ENCODE measurements at places on chromosomes 7 and 10. TPM values are rescaled to one million over a fixed set of nuclear protein-coding genes. Genes with fewer than 3 reads are reported as not detected.
A peak's percentile ranks its signal among the peaks of the same experiment; 100 is the strongest.

GRCh38 chr10:124992462-124993344 is 50.8 kb downstream of the ZRANB1 start:
- peak; percentile 36 for DNase-seq

The CHAT gene
- total RNA-seq, result not detected

The ABCA13 gene
- total RNA-seq, result 0.07 TPM

The RPEL1 gene
- total RNA-seq, result not detected

DNA sequence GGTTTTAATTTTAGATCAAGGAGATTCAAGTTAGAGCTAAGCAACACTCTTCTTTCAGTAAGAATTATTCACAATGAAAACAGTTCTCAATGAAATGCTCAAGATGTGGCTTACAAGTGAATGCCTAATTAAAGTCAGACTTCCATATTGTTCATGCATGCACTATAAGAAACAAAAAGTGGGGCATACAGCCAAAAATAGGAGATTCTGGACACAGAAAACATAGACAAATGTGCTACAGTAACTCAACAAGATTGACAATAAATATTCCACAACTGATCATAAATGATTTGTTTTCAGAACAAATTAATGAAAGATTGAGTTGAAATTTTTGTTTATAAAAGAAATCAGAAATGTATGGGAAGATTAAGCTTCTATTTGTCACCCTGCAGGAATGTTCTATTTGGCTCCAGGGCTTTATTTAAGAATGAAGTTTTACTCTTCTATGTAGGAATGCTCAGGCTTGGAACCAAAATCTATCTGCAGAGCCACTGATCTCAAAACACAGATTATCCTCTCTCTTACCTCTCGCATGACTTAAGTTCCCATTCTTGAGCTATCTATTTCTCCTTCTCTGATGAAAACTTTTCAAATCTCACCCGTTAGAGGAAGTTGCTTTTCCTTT is 89.0 kb upstream of the PIP4K2A start:
- no peak for DNase-seq

The PCDH15 gene
- not detected for total RNA-seq

GRCh38 chr7:55774327-55775050 is 88.1 kb downstream of the SEPTIN14 start:
- no peak for DNase-seq

DNA sequence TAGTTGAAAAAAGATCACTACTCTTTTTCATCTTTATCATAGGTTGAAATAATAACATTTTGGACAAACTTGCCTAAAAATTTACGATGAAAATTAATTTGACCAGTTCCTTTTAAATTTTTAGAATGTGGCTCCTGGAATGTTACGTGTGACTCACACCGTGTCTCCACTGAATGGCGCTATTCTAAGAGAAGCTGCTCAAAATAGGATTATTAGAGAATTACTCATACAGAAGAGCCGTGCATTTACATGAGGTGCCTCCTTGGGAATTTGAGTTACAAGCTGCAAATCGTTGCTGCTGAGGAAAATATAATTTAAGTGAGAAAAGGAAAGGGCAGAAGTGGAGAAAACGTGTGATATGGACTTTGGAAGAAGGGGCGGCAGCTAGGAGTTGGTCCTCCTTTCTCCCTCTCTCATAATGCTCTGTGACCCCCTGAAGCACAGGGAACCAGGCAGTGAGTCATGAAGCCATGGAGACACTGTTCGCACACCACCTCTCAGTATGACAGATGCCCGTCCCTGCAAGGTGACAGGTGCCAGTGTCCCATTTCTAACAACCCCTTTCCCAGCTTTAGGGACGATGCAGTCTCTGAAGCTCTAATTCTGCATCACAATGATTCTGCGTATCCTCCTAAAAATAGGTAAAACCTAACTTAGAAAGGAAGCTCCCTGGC is 323.2 kb upstream of the COBL start:
- DNase-seq, result no peak

DNA sequence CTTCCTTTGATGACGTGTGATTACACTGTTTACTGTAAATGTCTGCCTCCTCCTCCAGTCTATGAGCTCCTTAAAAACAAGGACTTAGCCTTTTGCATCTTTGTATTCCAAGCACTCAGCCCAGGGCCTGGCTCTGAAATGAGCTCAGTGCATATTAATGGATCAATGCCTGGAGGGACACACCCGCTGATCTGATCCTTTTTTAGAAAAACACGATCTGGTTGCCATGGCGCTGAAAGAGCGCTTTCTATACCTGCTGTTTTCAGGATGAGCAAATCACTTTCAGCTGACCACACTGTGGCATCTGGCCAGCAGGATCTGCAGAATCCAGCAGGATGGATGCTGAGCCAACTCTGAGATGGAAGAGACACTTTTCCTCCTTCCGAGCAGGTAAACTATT is 37.8 kb upstream of the GARS1 start:
- no peak for DNase-seq

DNA sequence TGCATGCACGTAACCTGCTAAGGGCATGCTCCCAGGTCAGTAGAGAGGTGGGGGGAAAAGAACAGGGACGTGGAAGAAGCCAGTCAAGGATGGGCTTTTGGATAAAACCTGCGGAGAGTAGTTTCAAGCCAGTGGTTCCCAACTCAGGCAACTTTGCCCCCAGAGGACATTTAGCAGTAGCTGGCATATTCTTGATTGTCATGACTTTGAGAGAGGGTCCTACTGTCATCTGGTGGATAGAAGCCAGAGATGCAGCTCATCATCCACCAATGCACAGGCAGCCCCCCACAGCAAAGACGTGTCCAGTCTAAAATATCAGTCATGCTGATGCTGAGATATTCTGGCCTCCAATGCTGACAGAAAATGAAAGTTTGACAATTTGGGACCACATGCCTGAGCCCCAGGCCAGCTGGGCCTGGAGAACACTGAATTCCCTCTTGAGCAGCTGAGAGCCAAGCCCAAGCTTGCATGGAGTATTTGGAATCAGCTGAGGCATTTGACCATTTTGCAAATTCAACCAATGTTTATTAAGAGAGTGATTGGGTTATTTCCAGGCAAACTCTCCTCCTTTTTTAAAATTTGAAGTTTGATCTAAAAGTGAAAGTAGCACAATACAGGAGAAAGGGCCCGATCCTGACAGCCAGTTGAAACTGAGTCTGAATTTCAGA is 110.0 kb upstream of the C7orf33 start:
- DNase-seq, result no peak

DNA sequence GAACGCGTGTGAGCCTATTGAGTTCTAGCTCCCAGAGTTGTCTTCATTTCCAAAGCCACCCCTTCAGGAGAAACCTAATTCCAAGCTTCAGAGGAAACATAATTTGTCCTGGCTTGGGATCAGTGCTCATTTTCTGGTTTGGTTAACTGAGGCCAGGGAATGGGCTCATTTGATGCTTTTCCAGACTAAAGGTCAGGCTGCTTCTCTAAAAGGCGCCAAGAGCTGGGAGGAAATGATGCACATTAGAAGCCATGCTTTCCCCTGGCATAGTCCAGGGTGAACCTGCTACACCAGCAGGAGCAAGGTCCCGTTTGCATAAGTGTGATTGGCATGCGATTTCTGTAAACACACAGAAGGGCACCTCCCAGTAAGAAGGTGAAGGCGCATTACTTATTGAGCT is 435.0 kb downstream of the GALNT17 start:
- no peak for DNase-seq

DNA sequence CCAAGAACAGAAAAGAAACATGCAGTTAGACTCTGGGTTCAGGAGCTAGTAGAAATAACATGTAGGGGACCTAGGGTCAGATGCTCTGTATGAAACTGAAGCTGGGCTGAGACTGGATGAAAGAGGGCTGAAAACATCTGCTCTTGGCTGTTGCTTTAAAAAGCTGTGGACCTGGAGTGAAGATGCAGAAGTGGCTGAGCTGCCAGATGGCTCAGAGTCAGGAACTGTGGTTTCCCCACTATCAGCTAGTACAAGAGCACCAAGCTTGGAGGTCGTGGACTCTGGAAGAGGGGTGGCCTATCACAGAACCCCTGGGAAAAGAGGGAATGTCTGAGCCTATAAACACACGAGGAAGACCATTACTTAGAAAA is 5.9 kb downstream of the ADK start:
- no peak for DNase-seq

- no peak for DNase-seq
Measured at GRCh38 chr7:4774658-4775249, 669 bp upstream of the AP5Z1 start.

DNA sequence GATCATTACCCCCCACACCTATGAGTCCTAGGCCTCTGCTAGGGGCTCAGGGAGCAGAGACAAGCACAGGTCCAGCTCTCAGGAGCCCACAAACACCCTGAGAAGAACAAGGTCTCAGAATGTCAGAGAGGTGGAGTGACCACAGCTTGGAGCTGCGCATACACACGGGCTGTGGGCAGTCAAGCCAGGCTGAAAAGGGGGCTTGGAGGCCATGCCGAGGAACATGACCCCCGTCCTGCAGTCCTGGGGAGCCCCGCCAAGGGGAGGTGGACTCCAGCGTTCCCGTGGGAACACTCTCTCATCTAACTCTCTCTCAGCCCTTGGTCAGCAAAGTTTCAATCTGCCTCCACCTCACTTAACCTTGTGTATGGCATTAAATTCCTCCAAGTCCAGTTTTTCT is 7.8 kb upstream of the MMP21 start:
- no peak for DNase-seq

DNA sequence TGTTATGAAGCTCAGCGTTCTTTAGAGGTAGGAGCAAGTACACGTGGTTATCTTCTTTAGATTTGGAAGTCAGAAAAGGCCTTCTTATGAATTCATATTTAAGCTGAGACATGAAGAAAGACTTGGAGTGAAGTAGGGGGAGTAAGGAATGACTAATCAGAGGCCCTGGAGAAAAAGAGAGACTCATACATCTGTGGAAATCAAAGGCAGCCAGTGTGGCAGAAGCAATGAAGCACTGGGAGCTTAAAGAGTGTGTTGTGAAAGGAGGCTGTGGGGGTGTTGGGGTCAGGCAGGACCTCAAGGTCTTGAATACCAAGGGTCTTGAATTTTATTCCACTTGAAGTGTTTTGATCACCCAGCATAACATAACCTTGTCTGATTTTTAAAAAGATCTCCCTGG is 35.7 kb upstream of the FGL2 start:
- DNase-seq, result no peak

DNA sequence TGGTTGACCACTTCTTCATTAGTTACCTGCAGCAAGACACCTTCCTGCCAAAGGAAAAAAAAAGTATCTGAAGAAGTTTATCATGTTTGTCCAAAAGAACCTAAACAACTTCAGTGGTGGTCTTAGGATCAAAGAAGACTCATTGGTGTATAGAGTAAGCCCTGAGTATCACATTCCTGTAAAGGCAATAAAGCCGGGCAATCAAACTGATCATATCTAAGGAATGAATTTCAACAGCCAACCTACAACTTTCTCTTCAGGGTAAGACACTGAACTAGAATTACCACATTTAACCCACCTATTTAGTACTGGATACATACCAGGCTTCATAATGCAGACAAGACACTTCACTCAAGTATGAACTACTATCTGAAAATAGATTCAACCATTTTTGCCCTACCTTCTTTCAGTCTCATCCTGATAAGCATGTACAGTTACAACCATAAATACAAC is 10.1 kb downstream of the HNRNPA2B1 start:
- no peak for DNase-seq

- DNase-seq, result no peak
Measured at GRCh38 chr7:10475940-10476641, 497.6 kb upstream of the PHF14 start.

- no peak for DNase-seq
Measured at GRCh38 chr7:45515346-45515745, 58.8 kb upstream of the ADCY1 start.

The ZNF425 gene
- 1.0 TPM for total RNA-seq

GRCh38 chr10:4283846-4284610 is 499.0 kb upstream of the KLF6 start:
- DNase-seq, result no peak

- DNase-seq, result no peak
Measured at GRCh38 chr7:48177271-48177670, 6.0 kb downstream of the ABCA13 start.

DNA sequence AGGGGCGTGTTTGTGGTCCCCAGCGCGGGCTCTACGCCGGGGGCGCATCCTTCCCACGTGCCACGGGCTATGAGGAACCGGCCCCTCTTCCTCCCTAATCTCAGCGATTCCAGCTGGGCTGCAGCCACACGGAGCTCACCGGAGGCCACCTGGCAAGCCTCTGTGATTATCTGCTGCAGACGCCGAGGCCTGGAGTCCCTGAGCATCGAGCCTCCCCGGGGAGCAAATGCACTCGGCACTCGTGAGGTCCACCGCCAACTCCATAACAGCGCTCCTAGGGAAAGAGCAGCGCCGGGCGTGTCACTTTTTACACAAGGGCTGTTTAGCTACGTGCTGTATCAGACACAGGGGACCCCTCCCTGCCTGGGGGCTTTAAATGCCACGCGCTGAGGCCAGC is 101.2 kb downstream of the DYNC2I1 start:
- DNase-seq, result no peak

- no peak for DNase-seq
Measured at GRCh38 chr7:141263983-141264382, 190.1 kb downstream of the TMEM178B start.

DNA sequence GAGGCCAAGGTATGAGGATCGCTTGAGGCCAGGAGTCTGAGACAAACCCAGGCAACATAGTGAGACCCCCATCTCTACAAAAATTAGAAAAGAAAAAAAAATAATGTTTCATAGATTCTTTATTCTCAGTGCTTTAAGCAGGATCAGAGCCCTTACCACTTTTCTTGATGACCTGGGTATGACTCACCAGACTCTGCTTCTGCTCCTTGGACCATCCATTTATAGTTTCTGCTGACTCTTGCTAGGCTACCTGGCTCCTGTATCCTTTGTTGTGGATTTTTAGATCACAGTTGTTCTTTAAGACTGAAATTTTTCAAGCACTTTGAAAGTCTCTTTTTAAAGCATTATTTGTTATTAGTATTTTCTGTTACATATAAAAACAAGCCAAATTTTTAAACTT is 411.1 kb downstream of the GFRA1 start:
- DNase-seq, result no peak

- DNase-seq, result no peak
Measured at GRCh38 chr7:120431016-120431415, 158.0 kb downstream of the KCND2 start.

DNA sequence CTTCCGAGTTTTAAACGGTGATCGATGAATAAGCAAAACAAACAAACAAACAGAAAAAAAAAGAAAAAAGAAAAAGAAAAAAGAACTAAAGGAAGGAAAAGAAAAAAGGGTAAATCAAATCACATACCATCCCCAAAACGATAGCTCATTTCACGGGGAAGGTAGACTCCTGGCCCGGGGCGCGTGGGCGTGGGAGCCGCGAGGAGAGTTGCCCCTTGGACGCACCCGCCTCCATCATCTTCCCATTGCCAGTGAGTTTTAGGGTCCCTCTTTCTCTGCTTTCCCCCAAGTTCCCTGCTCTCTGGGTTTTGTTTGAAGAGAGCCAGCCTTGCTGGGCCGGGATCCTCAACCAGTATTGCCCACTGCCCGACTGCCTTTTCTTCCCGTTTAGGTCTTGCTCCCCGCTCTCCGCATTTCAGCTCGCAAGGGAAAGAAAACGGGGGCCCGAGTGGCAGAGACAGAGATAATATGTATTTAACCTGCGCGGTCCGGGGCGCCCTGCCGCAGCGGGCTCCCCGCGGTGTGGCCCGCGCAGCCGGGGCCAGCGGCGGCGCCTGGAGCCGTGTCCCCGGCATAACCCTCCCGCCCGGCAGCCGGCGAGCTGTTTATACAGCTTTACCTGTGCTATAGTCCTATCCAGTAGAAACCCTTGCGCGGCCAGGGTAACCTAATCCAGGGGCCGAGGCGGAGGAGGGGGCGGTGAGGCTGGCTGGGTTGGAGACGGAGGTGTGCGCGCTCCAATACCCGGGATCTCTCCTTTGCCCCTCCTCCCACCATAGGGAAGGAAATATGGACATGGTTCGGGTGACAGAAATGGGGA is 5.2 kb upstream of the GATA3 start:
- DNase-seq, result no peak
